ENCODE measurements at places on chromosomes 6 and 20.

- DNase-seq, result no peak
Measured at GRCh38 chr20:52524861-52525260, 333.3 kb upstream of the ZFP64 start.

DNA sequence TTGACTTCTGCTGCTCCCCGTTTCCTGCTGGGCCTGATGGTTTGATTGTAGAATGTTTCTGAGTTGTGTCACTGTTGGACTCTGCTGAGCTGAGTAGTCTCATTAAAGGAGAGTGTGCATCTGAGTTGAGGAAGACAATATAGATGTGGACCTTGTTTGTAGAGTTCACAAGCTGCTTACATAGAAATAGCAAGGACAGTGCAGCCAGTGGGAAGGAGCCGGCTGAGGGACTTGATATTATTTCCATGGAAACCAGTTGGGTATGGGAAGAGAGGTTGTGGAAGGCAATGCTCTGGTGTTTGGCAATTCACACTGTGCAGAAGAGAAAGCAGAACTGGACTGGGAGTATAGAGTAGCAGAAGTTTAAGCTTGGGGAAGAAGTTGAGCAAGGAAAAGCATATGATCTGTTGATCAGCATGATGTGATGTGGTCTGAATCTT lies 14.8 kb downstream of the IGF2R start:
- DNase-seq, result no peak

DNA sequence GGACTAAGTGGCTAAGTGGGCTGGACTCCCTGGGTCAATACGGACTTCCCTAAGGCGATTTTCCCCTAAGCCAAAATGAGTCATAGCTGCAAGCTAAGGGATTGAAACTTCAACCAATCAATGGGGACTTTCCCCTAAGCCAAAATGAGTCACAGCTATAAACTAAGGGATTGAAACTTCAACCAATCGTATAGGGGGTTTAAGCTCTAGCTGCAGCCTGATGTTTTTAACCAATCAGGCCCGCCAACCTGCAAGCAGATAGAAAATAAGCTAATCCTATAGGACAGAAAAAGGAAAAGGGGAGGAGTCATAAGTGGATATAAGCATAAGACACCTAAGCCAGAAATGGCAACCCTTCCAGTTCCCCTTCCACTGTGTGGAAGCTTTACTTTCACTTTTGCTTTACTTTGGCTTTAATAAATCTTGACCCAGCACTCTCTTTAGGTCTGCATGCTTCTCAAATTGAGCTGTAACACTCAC lies 655.0 kb upstream of the HS3ST5 start:
- no peak for DNase-seq

DNA sequence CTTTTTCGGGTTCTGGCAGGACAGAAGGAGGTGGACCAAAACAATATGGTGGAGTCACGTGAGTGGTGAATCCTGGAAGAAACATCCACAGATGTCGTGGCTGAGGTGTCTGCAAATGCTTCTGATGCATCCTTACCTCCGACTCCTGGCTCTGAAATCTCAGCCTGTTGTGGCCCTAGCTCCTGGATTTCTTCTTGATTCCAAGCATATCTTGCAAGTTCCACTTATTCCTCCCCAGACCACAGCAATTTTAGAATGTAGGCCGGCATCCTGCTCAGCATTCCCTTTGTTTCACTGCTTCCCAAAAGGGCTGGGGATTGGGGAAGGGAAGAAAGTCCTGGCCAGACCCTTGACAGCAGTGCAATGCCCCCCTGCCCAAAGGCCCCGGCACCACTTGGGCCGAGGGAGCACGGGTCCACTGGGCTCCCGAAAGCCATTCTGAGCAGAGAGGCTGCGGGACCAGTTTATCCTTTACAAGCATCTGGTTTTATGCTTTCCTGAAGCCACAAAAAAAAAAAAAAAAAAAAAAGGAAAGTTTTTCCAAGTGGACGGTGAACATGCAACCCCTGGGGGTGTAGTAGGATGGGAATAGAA lies 200.9 kb upstream of the RNF24 start:
- no peak for DNase-seq

GRCh38 chr6:153814136-153814535 lies 224.9 kb upstream of the OPRM1 start:
- no peak for DNase-seq

GRCh38 chr6:158010591-158011477 lies 29.2 kb downstream of the SYNJ2 start:
- no peak for DNase-seq

DNA sequence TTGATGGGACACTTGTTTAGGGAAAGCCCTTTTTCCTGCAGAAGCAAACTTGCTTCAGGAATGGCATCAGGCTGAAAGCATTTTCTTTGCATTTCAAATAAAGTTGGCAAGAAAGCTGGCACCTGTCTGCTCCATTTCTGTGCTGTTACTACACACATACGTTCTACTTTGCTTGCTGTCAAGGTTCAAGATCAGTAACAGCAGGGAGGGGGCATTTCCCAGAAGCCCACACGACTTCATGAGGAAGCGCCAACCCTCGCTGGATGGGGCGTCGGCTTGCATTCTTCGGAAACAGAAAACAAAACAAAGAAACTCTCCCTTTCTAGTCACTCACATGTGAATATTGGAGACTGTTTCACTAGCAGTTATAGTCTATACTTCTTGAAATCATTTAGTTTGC lies 46.4 kb downstream of the AKAP12 start:
- DNase-seq, result no peak

- no peak for DNase-seq
Measured at GRCh38 chr6:75143191-75143590, 62.7 kb downstream of the COL12A1 start.

DNA sequence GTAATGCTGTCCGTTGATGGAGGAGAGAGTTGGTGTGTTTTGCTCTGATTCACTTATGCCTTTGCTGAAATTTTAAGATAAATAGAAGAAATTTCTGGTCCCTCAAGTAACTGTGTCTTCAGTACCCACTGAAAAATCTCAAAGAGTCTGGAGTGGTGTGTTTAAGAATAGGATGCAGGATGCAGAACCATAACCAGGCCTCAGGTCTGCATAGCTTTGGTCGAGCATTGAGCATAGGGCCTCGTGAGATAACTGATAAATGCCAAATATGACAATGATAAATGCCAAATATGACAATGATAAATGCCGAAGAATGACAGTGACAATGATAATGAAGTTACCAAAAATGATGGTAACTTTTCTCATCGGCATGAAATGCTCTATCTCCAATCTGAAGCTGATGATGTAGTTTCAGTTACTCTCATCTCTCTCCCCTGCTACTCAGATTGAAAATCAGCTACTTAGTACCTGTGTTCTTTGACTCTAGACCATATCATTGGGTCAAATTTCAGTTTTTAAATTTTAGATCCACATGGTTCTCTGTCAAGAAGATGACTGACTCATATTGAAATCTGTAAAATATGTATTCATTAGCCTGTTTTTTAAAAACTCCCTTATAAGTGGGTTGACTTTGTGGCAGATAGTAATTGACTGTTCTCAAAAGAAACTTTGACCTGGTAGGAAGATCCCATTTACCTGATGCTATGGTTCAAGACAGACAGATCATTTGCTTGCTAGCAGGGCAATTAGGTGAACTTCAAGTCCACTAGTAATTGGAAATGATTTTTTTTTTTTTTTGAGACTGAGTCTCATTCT lies 96.6 kb downstream of the SLC16A10 start:
- DNase-seq, result no peak

- no peak for DNase-seq
Measured at GRCh38 chr20:37484331-37484730, 36.7 kb upstream of the NNAT start.

DNA sequence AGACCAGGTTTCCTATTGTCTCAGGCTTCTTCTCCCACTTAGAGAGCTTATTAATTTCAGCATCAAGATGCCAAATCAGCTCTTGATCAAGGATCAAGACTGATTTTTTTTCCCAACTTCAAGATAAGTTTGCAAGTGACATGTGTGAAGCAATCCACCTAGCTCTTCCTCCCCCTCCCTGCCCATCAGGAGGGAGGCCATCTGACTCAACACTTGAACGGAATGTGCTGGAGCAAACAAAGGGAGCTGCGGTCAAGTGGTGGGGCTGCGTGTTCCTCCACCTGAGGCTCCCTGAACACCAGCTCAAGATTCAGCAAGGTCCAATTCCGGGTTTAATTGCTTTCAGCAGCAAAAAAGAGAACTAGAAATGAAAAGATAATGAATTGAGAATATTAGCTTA lies 38.7 kb downstream of the TTI1 start:
- DNase-seq, result no peak

- DNase-seq, result no peak
Measured at GRCh38 chr6:52724406-52725121, 38.7 kb downstream of the GSTA2 start.

DNA sequence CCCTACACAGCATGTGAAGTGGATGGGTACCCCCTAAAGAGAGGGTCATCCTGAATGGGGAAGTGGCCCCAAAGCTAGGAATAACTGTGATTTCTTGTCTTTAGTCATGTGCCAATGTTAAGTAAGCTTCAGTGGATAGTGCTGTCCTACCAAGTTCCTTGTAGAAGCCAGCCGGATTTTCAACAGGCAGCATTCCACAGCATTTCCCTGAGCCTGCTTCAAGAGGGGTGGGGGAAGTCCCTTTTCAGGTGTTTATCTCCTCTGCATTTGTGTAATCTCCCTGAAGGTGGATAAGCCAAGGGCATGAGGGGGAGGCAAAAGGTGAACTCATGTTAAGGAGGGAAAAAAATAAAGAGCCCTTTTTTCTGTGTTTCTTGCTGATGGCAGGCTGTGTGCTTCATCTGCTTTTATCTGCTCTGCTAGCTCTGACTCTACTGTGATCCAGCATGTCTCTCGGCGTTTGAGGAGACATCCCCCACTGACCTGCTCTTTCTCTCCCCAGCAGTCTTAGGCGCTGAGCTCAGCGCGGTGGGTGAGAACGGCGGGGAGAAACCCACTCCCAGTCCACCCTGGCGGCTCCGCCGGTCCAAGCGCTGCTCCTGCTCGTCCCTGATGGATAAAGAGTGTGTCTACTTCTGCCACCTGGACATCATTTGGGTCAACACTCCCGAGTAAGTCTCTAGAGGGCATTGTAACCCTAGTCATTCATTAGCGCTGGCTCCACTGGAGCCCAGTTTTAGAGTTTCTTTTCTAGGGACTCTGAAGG lies 1.9 kb downstream of the EDN1 start:
- DNase-seq, result no peak

DNA sequence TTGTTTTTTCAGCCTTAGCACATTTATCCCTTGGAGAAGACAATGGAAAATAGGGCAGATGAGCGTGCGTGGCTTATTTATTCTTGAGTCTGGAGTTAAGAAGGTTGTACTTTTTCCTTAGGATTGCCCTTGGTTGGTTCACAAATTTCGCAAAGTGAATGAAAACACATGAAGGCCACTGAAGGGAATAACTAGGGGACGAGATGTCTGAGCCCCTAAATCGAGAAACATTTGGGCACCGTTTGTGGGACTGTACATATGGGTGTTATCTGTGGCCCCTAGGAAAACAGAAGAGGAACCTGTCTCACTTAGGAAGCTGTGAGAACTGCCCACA lies 19.4 kb upstream of the TRIM27 start:
- no peak for DNase-seq

- no peak for DNase-seq
Measured at GRCh38 chr6:43159599-43159998, 11.5 kb upstream of the SRF start.

DNA sequence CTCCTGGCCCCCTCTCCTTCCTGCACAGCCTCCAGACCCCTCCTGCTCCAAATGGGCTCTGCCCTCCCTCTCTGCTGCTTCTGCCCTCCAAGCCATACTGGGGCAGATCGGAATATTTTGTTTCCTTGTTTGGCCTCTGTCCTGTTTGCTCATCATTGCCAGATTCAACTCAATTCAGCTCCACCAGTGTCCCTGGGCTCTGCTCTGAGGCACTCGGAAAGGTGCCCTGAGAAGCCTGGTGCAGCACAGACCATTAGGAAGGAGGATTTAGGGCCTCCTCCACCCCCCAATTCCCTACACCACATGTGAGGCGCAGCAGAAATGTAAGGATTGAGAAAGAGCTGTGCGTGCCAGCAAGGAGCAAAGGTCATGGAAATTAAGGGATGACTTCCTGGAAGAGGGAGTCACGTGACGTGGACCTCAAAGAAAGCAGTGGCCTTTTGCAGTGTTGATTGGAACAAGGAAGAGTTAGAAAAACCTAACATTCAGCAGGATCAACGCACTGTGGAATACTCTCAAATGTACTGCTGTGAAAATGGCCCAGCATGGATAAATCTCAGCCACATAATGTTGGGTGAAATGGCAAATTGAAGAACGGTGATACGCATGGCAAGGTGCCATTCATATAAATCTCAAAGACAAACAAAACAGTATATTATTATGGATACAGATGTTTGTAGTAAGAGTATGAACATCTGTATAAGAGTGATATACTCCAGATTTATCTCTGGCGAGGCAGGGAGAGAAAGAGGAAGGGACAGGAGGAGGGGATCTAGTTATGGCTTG lies 229.5 kb upstream of the RNF24 start:
- no peak for DNase-seq

GRCh38 chr6:123089226-123089625 lies 93.2 kb downstream of the CLVS2 start:
- no peak for DNase-seq

GRCh38 chr6:108616544-108616943 lies 55.8 kb downstream of the FOXO3 start:
- DNase-seq, result no peak

- DNase-seq, result no peak
Measured at GRCh38 chr20:36086767-36087166, 67.8 kb upstream of the EPB41L1 start.

DNA sequence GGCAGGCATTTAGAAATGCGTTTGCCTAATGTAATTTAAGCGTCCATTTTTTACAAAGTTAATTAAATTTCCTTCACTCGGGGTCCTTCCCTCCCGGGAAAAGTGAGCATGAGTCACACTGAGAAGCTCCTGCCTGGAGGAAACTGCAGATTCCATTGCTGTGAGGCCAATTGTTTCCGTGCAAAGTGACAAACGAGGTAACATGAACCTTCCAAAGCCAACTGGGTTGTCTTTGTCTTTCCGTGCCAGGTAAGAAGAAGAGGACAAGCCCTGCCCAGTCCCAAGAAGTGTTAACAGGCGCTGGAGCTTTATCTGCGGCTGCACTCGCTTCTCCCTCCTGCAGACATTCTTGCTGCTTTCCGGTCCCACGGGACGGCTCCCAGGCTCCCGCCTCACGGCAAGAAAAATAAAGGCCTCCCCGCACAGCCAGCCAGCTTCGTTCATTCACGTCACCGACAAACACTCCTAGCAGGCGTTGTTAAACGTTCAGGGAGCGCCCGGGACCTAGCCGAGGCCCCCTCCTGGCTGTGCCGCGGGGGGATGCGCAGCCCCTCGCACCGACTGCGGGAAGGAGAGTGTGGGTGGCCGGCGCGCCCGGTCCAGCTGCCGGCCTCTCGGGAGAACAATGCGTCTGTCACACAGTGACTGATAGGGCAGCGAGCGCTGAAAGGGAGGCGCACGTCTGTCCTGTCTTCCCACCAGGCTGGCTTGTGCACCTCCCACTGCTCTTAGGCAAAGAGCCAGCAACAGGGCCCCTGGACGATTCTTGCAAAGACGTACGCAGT lies 61.5 kb upstream of the HDDC2 start:
- no peak for DNase-seq

- DNase-seq, result no peak
Measured at GRCh38 chr6:56760842-56761241, 118.2 kb upstream of the DST start.

GRCh38 chr6:36432151-36432671 lies 10.4 kb downstream of the PXT1 start:
- DNase-seq, result no peak

Data from esophagus squamous epithelium (tissue), 5 donors.